Activated T-helper 2 cell treated with anti-CD3 and anti-CD28 coated beads, Interferon-gamma antibody, Interleukin-2, Interleukin-4, amounts not matched to agents 10 μg/mL and 5 μg/mL and 100 μg/mL, durations not matched to agents 14 hours and 24 hours and 36 hours (primary cell): ENCODE measurements at places on chromosomes 12 and 14. TPM values are rescaled to one million over a fixed set of nuclear protein-coding genes. Genes with fewer than 3 reads are reported as not detected.

Gene MAP3K9
- 5.5 and 5.6 TPM in 2 replicates for total RNA-seq

Gene TAS2R9
- total RNA-seq, result not detected in 2 replicates

Gene CMKLR1
- not detected in 2 replicates for total RNA-seq

Gene NFE2
- not detected in 2 replicates for total RNA-seq

Gene ALDH1L2
- 1.0 and 1.4 TPM in 2 replicates for total RNA-seq

Gene LRRK2
- total RNA-seq, result not detected in 2 replicates

Gene JPH4
- total RNA-seq, result 0.09 TPM in 2 replicates

Gene ERP27
- 3.2 and 4.7 TPM in 2 replicates for total RNA-seq

Gene GPRC5A
- total RNA-seq, result not detected in 2 replicates

Gene MANSC1
- total RNA-seq, result 0.25 and 1.6 TPM in 2 replicates

Gene CRACR2A
- total RNA-seq, result 24.6 and 25.2 TPM in 2 replicates

Gene PLD4
- 0.16 and 0.23 TPM in 2 replicates for total RNA-seq

Gene DTX3
- 17.7 and 21.7 TPM in 2 replicates for total RNA-seq

Gene POTEG
- total RNA-seq, result not detected in 2 replicates

Gene BCL2L14
- 1.2 and 1.4 TPM in 2 replicates for total RNA-seq

Gene TAS2R7
- total RNA-seq, result not detected in 2 replicates

Gene COX8C
- total RNA-seq, result not detected in 2 replicates

Gene ADGRD1
- total RNA-seq, result 7.7 and 8.4 TPM in 2 replicates

Gene DHH
- total RNA-seq, result not detected in 2 replicates

Gene IKZF4
- 34.8 and 35.5 TPM in 2 replicates for total RNA-seq

Gene PCED1B
- total RNA-seq, result 49.9 and 50.4 TPM in 2 replicates

Gene CCND2
- 557 and 561 TPM in 2 replicates for total RNA-seq
